BE2C (cell line): ENCODE measurements at places on chromosomes 7 and 10.

DNA sequence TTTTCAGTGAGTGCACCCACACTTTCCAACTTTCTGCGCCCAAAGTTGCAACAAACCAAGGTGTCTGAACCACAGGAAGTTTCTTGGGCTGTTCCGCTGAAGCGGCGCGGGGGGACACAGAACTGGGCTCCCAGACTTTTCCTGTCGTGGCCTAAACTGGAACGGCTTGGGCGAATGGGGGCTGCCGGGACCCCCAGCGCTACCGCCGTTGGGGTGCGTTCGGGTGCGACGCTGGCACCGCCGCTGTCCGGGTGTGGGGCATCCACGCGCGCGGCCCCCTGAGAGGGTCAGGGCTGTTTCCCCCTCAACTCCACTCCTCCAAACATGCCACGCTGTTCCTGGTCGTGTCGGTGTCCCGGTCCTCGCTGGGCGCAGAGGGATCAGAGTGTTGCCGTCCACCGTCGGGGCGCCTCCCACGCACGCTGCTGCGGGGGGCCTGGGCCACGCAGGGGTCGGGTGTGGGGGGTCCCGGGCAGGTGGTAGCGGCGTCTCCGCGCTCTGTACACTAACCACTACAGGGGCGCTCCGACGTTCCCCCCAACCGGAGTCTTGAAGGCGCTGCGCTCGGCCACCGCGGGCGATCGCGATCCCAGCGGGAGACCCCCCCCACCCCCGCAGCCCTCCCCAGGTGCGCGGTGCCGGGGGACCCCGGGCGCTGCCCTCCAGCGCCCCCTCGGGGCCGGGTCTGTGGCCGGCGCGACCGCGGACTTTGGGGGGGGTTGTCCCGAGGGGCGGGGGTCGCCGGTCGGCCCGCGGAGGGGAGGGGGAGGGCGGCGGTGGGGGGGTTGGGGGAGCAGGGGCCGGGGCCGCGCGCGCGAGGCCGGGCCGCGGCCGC is 2.2 kb upstream of the CUX1 start:
- peak; percentile 28 for DNase-seq

GRCh38 chr10:46516660-46517416 is 39.6 kb downstream of the GPRIN2 start:
- DNase-seq: no peak

DNA sequence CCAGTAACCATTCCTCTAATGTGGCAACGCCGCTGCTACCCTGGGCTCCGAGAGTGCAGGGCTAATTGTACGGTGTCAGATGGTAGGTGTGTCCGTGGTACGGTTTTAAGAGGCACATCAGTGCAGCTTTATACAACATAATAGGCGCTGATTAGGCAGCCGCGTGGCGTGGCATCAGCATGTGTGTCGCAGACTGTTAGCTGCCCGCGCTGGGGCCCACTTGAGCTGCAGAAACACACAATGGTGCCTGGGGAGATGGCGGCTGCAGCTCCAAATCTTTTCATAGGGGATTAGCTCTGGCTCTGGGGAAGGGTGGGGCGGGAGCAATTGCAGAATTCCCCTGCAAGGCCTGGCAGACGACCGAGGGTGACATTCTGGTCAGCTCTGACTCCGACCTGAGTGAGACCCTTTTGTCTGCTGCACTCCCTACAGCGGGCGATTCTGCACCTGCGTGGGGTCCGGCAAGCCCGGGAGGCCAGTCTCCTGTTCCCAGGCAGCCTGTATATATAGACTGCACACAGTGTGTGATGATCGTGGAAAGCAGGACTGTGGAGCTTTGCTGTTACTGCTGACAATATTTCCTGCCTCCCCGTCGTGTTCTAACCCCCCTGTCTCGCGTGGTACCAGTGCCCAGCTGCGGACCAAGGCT is 722.7 kb upstream of the CELF2 start:
- no peak for DNase-seq

GRCh38 chr10:118308664-118309063 is 33.5 kb downstream of the FAM204A start:
- DNase-seq: no peak

- no peak for DNase-seq
These were observed 3.8 kb downstream of the TMEM184A start for GRCh38 chr7:1552200-1552599.

- peak; percentile 26 for DNase-seq
These were observed 23.9 kb upstream of the CALD1 start for GRCh38 chr7:134755422-134756022.

- DNase-seq: peak; percentile 17
These were observed 45.8 kb downstream of the HDAC9 start for GRCh38 chr7:18541181-18541870.

DNA sequence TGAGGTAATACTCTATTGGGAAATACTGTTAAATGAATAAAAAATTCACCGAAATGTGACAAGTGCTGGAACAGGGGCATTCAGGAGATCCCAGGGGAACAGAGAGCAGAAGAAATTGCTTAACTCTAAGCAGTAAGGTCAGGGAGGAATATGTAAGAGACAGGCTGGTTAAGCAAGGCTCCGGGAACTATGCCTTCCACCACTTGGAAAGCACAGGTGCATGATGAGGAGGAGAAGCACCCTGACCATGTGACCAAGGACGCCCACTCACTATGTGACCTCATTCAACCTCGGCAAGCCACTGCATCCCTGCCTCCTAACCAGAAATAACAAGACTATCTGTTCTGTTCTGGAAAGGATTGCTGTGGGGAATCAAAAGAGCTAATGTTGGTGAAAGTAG is 218.4 kb downstream of the ELMO1 start:
- no peak for DNase-seq

GRCh38 chr10:1662438-1663025 is 74.8 kb downstream of the ADARB2 start:
- no peak for DNase-seq

DNA sequence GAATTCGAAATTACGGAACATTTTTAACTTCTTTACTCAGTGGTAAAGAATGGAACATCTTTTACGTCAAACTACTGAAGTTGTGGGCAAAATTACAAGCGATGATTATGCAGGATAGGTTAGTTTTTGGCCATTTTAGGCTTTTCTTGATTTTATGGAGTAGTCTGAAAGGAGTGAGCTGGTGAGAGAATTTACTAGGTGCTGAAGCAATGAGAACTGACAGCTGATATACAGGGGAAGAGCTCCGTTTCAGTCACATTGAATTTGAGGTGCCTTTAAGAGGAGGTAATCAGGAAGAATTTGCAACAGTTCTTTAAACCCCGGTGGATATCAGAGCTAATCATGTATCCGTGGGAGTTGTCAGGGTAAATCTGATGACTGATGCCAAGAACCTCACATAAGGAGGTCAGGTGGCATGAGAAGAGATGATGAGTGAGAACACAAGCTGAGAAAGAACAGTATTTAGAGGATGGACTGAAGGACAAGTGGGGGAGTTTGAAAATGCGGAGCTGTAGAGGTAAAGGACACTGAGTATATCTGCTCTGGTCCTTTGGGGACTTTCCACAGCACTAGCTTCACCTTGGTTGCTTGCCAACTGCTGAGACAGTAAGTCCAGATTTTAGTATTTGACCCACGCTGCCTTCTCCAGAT is 104.3 kb downstream of the AHR start:
- DNase-seq: no peak

DNA sequence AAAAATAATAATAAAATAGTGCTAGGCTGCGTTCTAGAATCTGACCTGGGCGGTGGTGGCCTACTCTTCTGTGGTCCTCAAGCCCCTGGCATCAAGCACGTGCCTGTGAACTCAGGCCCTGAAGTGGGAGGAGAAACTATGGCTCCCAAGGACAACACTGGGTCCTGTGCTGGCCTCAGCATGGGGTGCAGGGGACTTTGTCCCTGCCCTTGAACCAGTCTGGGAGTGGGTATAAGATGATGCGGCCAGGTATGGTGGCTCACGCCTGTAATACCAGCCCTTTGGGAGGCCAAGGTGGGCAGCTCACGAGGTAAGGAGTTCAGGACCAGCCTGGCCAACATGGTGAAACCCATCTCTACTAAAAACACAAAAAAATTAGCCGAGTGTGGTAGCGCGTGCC is 5.5 kb downstream of the ZP3 start:
- no peak for DNase-seq

GRCh38 chr7:113921363-113921762 is 2.6 kb upstream of the PPP1R3A start:
- DNase-seq: no peak

- no peak for DNase-seq
These were observed 63.2 kb downstream of the USP6NL start for GRCh38 chr10:11548065-11548767.
